ENCODE measurements at places on chromosomes 4 and X.

GRCh38 chrX:150693725-150694574 lies 754 bp downstream of the MTMR1 start:
- peak; percentile 33 for ATAC-seq

DNA sequence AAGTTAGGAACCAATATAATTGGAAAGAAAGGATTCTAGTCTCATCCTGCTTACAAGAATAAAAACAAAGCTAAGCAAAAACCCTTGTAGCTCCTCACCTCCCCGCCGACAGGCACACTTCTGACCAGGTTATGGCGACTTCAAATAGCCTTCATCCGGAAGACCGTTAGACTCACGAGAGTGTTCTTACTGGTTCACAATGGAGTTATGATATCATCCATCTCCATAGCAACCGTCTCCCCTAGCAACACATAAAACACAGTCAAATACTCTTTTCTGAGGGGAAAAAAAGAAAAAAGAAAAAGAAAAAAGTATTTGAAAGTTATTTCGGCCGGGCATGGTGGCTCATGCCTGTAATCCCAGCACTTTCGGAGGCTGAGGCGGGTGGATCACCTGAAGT lies at the start of gene IL13RA2:
Gene IL13RA2, minus strand, starts transcription at position 162 of the 400 bp plus-strand sequence. CDS start 347 bp downstream, outside the sequence.
- ATAC-seq: no peak

- ATAC-seq: peak; percentile 38
These were observed 137.9 kb downstream of the PJA1 start for GRCh38 chrX:69027181-69028005.

GRCh38 chr4:28313729-28314713 lies 1453.4 kb downstream of the STIM2 start:
- no peak for ATAC-seq

GRCh38 chr4:118270492-118270891 lies 82.3 kb downstream of the PRSS12 start:
- ATAC-seq: no peak

DNA sequence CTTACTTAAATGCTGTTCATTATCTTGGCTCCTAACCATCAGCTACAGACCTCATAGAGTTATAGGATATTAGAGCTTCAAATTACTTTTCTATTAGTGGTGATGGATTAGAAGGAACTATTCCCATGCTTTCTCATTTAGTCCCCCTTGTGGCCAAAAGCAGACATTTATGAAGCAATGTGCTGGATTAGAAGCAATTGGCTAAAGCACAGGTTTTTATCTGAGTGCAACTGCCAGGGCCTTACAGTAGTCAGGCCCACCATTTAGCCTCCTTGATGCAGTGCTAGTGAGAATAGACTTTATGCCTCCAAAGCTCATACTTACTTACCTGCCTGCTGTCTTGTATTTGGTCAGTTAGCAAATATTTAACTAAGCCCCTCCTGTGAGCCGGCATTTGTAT lies 93.0 kb downstream of the TSPAN7 start:
- no peak for ATAC-seq

DNA sequence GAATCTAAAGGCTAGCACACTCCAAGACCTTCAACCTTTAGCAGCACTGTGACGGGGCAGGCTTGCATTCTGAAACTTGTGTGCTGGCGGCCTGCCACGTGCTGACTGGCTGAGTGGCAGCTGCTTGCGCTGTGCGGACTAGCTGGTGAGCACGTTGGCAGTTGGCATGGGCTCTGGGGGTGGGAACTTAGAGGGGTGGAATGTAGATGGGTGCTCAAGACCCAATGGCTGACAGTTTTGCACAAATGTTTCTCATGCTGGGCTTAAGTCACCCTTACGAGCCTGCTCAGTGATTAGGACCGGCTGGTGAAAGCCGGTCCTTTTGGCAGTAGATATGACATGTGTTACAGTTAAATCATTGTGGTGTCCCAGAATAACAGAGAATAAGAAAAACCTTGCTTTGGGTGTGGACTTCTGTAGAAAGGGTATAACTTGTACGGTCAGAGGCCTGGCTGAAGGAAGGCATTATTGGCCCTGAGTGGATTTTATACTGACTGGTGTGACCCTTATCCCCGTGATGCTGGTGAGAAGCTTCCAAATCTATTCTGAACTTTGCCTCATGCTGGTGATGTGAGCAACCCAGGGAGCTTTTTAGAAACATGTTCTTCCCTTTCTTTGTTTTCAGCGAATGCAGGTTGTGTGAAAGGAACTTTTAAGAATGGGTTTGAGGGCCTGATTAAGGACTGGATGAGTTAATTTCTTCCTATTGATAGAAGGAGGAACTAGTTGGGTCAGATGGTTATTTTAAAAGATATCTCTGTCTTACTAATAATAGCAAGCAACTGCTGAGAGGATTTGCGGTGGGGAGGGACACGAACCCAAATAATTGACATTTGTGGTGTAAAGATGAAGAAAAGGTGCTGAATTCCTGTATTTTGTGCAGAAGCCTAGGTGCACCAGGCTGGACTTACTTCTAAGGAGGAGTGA lies 107.4 kb upstream of the SLC4A4 start:
- ATAC-seq: no peak

- peak; percentile 32 for ATAC-seq
These were observed 160.0 kb downstream of the HNRNPD start for GRCh38 chr4:82213485-82214417.

DNA sequence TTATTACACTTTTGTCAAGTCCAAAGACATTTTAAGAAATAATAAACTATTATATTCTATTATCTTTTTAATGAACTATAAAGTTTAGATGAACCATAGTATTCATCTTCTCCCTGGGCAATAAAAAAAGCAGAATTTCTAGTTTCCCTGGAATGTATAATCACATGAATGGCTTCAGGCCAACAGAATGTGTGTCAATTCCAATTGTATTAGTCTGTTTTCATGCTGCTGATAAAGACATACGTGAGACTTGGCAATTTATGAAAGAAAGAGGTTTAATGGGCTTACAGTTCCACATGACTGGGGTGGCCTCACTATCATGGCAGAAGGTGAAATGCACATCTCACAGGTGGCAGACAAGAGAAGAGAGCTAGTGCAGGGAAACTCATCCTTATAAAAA lies 70.7 kb upstream of the ANXA10 start:
- ATAC-seq: no peak

DNA sequence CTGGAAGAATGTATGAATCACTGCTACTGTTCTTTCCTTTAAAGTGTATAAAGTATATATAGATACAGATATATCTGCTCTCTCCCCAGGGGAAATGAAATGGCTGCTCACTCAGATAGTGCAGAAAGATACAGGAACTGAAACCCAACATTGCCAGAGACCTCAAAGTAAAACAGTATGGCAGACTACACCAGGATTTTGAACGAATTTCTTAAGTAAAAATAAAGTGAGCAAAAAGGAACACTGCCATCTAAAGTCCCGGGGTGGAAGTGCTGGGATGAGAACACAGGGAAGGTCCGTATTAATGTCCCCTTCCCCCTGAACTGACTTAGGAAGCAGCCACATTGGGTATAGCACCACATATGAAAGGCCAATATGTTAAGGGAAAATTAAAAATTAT lies 93.4 kb downstream of the TMA16 start:
- peak; percentile 46 for ATAC-seq

DNA sequence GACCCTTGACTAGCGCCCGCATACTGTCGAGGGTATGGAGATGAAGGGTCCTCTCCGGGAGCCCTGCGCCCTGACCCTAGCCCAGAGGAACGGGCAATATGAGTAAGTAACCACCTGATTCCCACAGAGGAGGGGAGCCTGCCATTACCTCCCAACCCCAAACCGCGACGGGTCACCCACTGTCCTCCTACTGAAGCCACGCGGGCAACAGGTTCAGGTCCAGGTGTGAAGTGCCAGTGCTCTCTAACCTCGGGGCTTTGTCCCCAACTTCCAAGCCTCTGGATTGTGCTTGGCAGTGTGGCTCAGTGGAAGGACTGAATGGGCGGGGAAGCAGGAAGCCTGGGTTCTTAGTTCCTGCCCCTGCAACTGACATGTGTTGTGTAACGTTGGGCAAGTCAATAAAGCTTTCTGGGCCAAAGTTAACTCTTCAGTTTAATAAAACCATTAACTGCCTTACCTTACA lies 694 bp downstream of the OCRL start:
- ATAC-seq: no peak

- ATAC-seq: no peak
These were observed 18.9 kb downstream of the TMSB4X start for GRCh38 chrX:12993826-12994225.

DNA sequence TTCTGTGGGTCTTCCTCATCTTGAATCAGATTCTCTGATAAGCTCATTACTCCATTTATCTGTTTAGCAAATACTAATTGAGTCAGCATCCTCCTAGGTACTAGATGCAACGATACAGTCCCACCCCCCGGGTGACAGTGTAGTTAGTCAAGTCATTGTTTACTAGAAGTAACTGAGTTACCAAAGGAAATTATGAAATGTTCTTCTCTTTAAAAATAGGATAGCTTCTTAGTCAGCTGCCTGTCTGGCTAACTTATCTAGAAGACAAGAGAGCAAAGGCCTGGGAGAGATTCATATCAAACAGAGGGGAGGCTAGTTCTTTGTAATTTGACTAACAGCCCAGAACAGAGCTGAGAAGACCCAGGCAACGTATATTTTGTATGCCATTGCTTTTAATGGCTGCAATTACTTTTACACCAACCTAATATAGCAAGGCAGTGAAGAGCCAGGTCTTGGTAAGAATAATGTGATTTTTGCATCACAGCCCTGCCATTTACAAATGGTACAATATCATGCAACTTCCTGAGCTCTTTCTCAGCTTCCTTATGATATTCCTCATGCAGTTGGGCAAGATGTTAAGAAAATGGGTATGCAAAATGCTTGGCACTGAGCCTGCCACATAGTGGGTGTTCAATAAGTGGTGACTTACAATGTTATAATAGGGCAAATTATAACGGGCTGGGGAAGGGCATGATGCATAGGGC lies 149.9 kb downstream of the CHIC2 start:
- peak; percentile 63 for ATAC-seq

GRCh38 chr4:78693777-78694456 lies 82.2 kb upstream of the BMP2K start:
- ATAC-seq: no peak

GRCh38 chr4:82780170-82780751 lies 18.3 kb downstream of the SCD5 start:
- no peak for ATAC-seq

DNA sequence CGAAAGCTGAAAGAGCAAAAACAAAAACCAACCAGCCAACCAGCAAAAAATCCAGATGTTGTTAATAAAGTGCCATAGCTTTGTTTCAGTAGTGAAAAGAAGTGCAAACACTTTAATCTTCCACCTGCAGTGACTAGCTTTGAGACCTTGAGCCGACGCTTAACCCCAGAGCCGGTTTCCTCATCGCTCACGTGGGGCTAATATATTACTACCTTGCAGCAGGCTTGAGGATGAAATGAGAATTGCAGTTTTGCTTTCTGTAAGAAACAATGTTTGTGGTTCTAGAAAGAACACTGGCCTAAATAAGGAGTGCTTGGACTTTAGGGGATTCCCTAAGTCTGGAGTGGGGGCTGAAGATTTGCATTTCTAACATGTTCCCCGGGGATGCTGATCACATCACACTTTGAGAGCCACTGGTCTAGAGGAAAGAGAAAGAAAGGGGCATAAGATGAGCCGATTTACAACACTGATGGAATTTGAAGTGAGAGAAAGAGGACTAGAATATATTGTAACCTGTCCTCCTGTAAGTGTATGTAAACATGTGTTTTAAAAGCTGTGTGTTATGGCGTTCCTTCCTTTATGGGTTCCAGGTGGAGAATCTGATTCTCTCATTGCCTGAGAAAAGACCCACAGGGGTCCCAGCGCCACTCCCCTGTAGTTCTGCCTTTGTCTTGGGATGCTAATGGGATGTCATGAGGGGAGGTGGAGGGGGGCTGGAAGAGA lies 1.4 kb downstream of the FGF2 start:
- peak; percentile 59 for ATAC-seq

GRCh38 chr4:156884183-156884582 lies 87.4 kb downstream of the PDGFC start:
- ATAC-seq: no peak

DNA sequence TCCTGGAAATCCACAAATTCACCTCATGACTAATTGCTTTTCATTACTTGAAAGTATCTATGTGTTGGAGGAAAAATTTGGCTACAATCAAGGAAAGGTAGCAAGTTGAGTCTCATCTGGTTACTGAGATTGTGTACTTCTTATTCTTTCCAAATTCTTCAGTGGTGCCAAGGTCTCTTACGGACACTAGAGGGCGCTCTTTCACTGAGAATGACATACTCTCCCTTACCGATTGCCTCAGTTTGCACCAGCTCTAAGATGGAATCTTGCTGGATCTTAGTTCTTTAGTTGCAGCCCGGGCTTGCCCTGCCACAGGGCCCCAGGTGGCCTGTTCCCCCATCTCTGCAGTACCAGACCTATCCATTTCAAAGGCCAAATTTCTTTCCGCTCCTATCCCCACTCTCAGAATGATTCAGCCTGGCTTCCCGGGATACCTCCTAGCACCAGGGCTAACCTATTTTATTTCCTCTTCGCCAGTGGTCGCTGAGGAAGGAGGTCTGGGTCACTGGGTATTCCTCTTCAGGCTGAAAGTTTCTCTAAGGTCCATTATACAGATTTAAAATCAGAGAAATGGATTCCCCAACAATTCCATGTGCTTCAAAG lies 24.6 kb upstream of the GPR50 start:
- no peak for ATAC-seq

DNA sequence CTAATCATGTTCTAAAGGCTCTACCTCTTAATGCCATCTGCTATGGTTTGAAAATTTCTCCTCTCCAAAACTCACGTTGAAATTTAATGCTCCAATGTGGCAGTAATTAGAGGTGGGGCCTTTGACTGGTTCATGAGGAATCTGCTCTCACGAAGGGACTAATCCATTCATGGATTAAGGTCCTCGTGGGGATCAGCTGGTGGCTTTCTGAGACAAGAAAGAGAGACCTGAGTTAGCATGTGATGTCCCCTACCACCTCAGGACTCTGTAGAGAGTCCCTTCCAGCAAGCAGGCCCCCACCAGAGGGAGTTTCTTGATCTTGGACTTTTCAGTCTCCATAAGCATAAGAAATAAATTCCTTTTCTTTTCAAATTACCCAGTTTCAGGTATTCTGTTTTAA lies 65.3 kb downstream of the WDFY3 start:
- no peak for ATAC-seq
